ENCODE measurements at places on chromosomes 4 and X.

GRCh38 chr4:182913621-182914020 is 3.6 kb downstream of the DCTD start:
- DNase-seq: no peak

- no peak for DNase-seq
Observed at GRCh38 chr4:181592221-181592745, 650.9 kb upstream of the TENM3 start.

DNA sequence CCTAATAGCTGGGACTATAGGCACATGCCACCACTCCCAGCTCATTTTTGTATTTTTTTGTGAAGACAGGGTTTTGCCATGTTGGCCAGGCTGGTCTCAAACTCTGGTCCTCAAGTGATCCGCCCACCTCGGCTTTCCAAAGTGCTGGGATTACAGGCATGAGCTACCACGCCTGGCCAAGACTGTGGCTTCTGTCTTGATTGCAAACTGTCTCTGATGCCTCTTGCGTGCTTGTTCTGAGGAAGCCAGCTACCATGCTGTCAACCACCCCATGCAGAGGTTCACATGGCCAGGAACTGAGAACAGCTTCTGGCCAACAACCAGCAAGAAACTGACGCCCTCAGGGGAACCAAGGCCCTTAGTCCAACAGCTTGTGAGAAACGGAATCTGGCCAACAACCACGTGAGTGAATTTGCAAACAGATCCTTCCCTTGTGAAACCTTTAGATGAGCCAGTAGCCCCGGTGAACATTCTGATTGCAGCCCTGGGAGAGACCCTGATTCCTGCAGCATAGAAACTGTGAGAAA is 71.2 kb downstream of the SUPT20HL2 start:
- DNase-seq: no peak

- no peak for DNase-seq
Observed at GRCh38 chrX:152637649-152638442, at the start of gene GABRQ. Gene GABRQ (plus strand): TSS chrX:152637895. CDS start chrX:152638203, 308 bp downstream.

GRCh38 chr4:48979914-48980579 is 6.0 kb upstream of the CWH43 start:
- DNase-seq: no peak

DNA sequence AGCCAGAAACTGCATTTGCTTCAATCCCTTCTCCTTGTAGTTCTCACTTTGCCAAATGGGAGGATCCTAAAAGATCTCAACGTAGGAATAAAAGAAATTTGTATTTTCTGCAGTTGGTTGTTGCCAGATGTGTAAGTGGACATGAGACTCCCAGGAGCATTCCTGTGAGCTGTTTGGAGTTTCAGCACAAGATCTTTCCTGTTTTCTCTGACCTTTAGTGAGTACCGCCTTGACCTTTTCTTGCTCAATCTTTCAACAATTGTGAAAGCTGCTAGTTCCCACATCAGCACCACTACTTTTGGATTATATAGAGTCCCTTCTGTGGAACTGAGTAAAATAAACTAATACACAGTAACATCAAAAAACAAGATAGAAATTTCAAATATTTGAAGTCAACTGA is 683.8 kb upstream of the PABPC4L start:
- no peak for DNase-seq

GRCh38 chr4:36872679-36873078 is 371.9 kb upstream of the NWD2 start:
- DNase-seq: no peak

DNA sequence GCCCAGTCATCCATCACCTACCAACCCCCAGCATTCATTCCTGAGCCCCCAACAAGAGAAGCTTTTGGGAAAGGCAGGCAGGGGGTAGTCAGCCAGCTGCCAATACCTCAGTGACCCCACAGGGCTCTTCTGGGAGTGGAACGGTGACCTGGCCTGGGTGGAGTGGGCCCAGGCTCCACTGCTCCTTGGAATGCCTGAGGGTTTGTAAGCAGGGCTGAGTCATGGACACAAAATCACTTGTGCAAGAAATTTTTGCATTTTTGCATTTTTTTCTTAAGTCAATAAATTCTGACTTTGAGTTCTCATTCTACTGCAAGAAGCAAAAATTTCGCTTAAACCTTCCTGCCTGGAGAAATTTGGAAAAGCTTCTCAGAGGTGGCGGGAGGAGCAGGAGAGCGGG is 18.5 kb downstream of the SORCS2 start:
- no peak for DNase-seq

GRCh38 chr4:163331629-163332376 is 593 bp downstream of the NPY1R start:
- DNase-seq: no peak

- no peak for DNase-seq
Observed at GRCh38 chr4:118113220-118113619, 78.9 kb downstream of the NDST3 start.

GRCh38 chr4:6476893-6477292 is 4.5 kb upstream of the PPP2R2C start:
- DNase-seq: no peak

DNA sequence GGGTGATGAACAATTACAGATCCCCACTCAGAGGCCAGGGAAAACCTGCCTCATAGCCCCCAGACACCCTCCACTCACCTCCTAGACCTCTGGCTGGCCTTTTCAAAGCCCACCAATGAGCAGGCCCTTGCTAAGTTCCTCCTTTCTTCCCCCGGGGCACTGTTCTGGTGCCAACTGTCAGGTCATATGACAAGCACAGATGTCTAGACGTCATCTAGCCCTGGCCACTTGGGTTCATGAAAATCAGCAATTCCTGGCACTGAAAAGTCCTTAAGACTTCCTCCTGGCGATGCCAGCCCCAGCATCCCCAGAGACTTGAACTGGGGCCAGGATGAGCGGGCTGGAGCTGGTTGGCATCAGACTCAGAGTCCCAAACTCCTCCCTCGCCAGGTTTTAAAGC is 115.6 kb upstream of the NALF2 start:
- DNase-seq: no peak

DNA sequence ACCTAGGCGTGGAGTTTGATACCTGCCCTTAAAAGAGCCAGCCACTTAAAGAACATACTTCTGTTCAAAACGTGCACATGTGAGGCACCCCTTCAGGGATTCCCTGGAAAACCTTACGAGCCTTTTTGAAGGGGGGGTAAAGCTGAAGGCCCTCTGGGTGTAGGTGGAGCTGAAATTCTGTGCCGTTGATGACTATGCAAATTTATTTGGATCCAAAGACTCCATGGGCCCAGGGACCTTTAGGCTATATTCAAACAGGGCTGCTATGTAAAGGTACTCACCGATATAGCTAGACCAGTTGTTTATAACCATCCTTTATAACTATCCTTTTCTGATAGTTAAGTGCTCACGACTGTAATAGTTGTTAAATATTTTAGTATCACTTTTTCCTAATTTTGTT is 40.3 kb upstream of the NFXL1 start:
- no peak for DNase-seq

- DNase-seq: no peak
Observed at GRCh38 chr4:7910263-7910896, 29.3 kb downstream of the AFAP1 start.

GRCh38 chr4:20676501-20677197 is 23.6 kb upstream of the PACRGL start:
- DNase-seq: no peak

- peak; percentile 1 for DNase-seq
Observed at GRCh38 chr4:185304944-185305690, 90.6 kb downstream of the LRP2BP start.

- no peak for DNase-seq
Observed at GRCh38 chrX:111447298-111447697, 35.3 kb upstream of the DCX start.

- no peak for DNase-seq
Observed at GRCh38 chr4:555566-556275, 20.4 kb downstream of the TMEM271 start.

DNA sequence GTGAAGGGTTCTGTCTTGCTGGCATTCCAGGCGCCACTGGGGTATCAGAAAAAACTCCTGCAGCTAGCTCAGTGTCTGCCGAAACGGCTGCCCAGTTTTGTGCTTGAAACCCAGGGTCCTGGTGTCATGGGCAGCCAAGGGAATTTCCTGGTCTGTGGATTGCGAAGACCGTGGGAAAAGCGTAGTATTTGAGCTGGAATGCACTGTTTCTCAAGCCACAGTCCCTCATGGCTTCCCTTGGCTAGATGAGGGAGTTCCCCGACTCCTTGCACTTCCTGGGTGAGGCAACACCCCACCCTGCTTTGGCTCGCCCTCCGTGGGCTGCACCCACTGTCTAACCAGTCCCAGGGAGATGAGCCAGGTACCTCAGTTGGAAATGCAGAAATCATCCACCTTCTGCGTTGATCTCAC is 40.1 kb downstream of the NOP14 start:
- DNase-seq: no peak

DNA sequence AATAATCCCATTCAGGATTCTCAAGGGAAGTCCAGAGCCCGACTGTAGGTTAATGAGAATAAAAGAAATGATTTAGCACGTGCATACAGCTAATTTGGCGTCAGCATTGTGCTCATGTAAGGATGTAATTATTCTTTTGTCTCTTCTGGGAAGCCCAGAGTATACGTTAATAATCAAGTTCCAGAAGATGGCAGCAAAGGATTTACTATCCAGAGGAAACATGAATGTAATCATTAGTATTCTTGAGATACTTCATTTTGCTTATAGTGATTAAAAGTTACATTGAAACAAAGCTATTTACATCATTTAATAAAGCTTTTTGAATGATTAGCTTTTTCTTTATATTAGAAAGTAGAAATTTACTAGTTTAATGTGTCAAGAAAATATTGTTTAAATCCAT is 27.1 kb upstream of the MAP9 start:
- no peak for DNase-seq

- DNase-seq: no peak
Observed at GRCh38 chrX:120575379-120576114, 14.8 kb upstream of the CUL4B start.

DNA sequence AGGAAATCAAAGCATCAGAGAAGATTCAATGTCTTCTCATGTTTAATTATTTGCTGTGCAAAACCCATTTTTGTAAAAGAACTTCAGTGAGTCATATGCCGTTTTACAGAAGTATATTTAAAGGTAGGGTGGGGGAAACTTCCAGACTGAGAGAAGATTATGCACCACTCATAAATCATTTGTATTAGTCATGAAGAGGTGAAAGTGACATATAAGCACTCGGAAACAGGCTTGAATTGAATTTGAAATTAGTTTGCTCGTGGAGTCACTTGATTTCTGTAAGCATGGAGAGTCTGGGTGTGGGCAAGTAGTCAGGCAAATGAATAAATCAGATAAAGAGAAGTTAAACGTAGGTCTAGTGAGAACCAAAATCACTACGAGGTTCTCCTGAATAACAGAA is 335.1 kb downstream of the ANK2 start:
- DNase-seq: no peak

- DNase-seq: no peak
Observed at GRCh38 chr4:164396439-164396838, 357.5 kb upstream of the SMIM31 start.

- no peak for DNase-seq
Observed at GRCh38 chr4:88341227-88342192, 37.1 kb upstream of the HERC6 start.

DNA sequence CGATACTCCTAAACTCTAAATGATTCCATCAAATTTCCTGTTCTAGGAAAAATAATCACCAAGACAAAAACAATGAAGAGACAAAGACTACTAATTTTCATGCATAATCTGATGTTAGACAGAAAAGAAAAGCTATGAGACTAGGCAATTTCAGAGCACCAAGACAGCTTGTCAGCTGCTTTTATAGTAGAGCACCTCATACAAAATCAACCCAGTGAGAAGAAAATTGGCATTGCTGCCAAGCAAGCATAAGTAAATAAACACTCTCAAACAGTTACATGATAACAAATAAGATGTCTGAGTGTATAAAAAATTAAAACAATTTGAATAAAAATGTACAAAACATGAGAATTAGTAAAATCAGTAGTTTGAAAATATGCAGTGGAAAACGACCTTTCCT is 1544.6 kb downstream of the C4orf33 start:
- no peak for DNase-seq

DNA sequence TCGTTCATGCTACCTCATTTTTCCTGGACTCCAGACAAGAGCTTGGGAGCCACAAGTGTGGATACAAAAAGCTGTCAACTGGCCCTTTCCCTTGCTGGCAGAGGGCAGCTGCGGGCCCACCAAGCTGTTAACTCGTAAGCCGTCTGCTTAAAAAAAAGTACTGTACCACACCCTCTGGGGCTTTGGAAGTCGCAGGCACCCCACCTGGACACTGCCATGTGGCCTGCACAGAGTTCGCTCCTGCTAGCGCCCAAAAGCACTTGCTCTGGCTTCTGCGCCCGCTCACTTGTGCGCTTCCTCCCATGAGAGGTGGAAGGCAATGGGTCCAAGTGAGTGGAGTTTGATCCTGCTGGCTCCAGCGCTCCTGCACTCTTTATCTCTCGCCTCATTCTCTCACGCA is 476.4 kb upstream of the FSTL5 start:
- no peak for DNase-seq

- no peak for DNase-seq
Observed at GRCh38 chr4:155179216-155179615, 29.2 kb upstream of the NPY2R start.

GRCh38 chrX:134537179-134537955 is 77.4 kb downstream of the HPRT1 start:
- DNase-seq: no peak

DNA sequence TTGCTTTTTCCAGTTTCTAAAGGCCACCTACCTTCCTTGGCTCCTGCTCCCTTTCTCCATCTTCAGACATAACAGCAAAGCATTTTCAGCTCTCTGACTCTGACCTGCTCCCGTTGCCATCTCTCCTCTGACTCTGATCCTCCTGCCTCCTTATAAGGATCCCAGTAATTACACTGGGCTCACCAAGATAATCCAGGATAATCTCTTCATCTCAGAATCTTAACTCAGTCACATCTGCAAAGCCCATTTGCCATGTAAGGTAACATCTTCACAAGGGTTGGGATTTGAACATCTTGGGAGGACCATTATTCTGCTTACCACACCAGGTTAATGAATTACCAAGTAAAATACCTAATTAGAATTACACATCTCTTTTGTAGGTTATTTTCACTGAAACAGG is 41.3 kb upstream of the MAGED1 start:
- no peak for DNase-seq

DNA sequence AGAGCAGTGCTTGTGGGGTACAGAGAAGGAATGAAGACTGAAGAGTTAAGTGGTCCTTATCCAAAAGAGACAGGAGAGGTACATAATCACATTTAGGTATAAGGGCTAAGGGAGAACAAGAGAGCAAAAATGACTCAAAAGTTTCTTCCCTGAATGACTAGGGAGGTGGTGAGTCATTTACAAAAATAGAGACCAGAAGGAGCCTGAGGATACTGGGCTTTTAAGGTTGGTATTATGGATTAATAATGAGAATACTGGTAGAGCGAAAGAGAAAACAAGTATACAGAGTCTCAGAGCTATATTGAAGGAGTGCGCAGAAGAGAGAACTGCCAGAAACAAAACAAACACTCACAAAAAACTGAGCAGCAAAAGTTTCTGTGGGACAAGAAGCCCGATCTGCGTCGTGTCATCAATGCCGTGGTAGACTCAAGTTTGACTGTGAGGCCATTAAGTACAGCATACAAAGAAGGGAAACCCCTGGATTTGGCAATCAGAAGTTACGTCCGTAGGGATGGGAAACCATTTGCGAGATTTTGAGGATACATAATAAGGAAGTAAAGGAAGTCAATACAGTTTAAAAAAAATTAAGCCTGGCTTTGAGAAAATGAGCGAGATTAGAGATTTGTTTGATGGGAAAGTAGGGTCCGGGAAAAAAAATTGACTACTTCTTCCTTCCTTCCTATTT is 129.1 kb upstream of the STIM2 start:
- no peak for DNase-seq

Measured in stimulated activated CD4-positive, alpha-beta T cell treated with anti-CD3 and anti-CD28 coated beads, Interleukin-12 subunit alpha, Interleukin-12 subunit beta, amount 100 ng/mL, for 24 hours (primary cell).